ENCODE measurements at places on chromosomes 3 and 15.
A peak's percentile ranks its signal among the peaks of the same experiment; 100 is the strongest.

- no peak for DNase-seq
Observed at GRCh38 chr15:55322467-55322866, 3.4 kb downstream of the PIGB start.

GRCh38 chr3:111035902-111036301 lies 35.7 kb upstream of the NECTIN3 start:
- no peak for DNase-seq

- DNase-seq = no peak
Observed at GRCh38 chr15:99726333-99726732, 6.9 kb downstream of the LYSMD4 start.

GRCh38 chr15:66630801-66631351 lies 65.1 kb upstream of the LCTL start:
- no peak for DNase-seq

GRCh38 chr3:112814266-112814665 lies 32.4 kb downstream of the CD200R1L start:
- DNase-seq = peak; percentile 63

GRCh38 chr15:66763186-66764071 lies 61.4 kb downstream of the SMAD6 start:
- no peak for DNase-seq

- no peak for DNase-seq
Observed at GRCh38 chr3:164459521-164460151, 618.7 kb downstream of the SI start.

DNA sequence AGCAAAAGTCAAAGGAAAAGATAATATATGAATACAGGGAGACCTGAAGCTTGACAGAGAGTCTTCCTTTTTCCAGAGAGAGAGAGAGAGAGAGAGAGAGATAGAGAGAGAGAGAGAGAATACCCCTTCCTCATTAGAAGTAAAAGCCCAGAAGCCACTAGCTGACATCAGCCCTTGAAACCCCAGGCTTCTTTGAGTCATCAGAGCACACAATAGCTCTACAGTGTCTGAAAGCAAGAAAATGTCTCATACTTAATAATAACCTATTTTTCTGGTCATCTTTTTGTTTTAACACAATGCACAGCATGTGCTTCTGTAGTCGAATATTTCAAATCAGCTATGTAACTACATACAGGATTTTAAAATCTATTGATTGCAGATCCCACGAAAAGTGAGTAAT lies 109.2 kb upstream of the NANOGP8 start:
- DNase-seq = no peak

- no peak for DNase-seq
Observed at GRCh38 chr3:58638591-58638990, 28.0 kb downstream of the FAM3D start.

- DNase-seq = no peak
Observed at GRCh38 chr3:3372210-3372777, 192.8 kb upstream of the CRBN start.

- DNase-seq = no peak
Observed at GRCh38 chr3:50396502-50396901, 37.2 kb upstream of the TMEM115 start.

DNA sequence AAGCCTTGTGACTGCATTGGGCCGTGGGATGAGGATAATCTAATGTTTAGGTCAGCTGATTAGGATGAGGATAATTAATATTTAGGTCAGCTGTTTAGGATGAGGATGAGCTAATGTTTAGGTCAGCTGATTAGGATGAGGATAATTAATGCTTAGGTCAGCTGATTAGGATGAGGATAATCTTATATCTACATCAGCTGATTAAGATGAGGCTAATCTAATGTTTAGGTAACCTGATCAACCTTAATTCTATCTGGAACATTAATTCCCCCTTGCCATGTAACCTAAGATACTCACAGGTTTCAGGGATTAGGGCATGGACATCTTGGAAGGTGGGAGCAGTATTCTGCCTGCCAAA lies 362.8 kb downstream of the ULK4 start:
- DNase-seq = no peak

GRCh38 chr3:118530350-118530922 lies 504.2 kb downstream of the IGSF11 start:
- no peak for DNase-seq

DNA sequence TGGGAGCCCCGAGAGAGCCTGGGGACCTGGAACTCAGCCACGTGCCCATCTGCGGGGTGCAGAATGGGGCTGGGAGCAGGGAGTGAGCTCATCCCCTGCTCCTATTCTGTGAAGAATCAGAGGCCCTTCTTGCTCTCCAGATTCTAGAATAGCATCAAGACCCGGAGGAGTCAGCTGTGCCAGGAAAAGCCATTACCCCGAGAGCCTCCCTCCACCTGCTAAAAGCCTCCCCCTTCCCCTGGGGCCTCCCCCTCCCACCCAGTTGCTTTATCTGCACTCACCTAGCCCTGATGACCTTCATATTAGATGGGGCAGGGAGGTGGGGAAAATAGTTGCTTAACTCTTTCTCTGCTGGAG lies 23.1 kb downstream of the CCDC33 start:
- DNase-seq = no peak

DNA sequence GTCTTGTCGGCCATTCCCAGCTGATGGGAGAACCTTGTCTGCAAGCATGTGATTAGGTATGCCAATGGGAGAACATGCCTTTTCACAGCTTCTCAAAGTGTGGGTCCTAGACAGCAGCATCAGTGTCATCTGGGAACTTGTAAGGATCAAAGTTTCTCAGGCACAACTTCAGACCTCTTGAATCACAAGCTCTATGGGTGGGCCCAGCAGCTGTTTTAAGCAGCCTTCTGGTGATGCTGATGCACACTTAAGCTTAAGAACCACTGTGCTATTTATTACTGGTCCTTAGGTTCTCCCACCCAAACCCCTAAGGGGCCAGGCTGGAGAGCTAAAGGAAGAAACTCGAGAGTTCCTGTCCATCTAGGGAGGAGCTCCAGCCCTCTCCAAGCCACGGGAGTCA lies 453.9 kb upstream of the PROK2 start:
- no peak for DNase-seq

- no peak for DNase-seq
Observed at GRCh38 chr3:96705895-96706294, 108.5 kb upstream of the EPHA6 start.

- DNase-seq = no peak
Observed at GRCh38 chr3:156594219-156594683, 39.3 kb upstream of the SSR3 start.

DNA sequence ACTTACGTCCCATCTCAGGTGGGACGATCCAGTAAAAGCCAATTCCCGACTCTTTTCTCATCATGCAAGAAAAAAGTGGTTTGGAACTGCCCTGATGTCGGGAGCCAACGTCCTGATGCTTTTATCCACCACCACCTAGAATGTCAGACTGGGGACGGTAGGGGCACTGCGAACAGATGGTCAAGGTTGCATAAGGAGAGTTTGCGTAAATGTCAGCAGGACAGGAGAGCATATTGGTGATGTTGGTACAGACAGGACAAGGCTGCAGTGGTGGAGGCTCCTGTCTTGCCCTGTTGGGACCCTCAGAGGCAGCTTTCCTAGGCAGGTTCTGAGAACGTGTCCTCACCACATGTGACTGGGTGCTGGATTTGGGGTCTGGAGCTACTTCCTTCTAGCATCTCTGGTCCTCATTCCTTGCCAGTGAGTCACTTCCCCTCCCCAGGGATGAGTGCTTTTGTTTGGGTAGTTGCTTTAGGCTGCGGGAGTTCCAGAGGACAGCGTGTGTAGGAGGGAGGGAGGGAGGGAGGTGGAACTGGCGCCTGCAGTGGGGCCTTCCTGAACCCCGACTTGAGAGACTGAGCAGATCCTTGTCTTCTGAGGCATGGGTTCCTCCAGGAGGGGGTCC lies 21.0 kb downstream of the THSD4 start:
- DNase-seq = no peak

GRCh38 chr3:50164984-50165909 lies 10.1 kb downstream of the SEMA3F start:
- DNase-seq = no peak

DNA sequence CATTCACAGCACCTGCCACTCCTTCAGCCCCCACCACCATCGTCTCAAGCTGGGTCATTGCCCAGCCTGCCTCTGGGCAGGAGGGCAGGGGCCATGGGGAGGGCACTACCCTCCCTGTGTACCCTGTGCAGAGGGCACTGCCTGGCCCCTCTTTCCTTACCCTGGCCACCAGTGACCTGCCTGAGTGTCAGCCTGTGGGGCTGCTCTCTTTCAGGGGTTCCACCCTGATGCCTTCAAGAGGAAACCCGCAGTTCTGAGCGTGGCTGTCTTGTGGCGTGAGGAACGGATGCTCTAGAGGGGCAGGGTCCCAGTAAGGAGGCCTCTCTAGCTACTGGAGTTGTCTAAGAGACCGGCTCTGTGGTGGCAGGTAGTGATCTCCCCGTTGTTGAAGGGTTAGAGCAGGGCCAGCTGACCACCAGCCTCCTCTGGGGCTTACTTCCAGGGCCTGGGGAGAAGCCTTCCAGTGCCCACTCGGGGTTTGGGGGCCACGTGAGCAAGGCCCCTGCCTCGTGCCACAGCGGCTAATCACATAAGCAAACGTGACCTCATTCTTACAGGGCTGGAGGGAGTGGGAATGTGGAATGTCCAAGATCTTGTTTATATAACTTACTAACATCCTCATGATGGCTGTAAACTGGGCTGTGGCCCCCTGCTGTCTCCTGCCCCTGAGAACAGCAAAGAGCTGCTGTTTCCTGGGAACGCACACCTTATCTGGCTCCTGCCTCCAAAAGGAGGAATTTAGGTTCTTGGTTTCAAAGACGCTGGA lies 31.4 kb upstream of the SEC13 start:
- no peak for DNase-seq

GRCh38 chr3:189040656-189041335 lies 131.0 kb upstream of the TPRG1 start:
- peak; percentile 37 for DNase-seq

- no peak for DNase-seq
Observed at GRCh38 chr3:96449803-96450202, 364.6 kb upstream of the EPHA6 start.

GRCh38 chr3:136075218-136075808 lies 109.8 kb downstream of the PPP2R3A start:
- peak; percentile 82 for DNase-seq

DNA sequence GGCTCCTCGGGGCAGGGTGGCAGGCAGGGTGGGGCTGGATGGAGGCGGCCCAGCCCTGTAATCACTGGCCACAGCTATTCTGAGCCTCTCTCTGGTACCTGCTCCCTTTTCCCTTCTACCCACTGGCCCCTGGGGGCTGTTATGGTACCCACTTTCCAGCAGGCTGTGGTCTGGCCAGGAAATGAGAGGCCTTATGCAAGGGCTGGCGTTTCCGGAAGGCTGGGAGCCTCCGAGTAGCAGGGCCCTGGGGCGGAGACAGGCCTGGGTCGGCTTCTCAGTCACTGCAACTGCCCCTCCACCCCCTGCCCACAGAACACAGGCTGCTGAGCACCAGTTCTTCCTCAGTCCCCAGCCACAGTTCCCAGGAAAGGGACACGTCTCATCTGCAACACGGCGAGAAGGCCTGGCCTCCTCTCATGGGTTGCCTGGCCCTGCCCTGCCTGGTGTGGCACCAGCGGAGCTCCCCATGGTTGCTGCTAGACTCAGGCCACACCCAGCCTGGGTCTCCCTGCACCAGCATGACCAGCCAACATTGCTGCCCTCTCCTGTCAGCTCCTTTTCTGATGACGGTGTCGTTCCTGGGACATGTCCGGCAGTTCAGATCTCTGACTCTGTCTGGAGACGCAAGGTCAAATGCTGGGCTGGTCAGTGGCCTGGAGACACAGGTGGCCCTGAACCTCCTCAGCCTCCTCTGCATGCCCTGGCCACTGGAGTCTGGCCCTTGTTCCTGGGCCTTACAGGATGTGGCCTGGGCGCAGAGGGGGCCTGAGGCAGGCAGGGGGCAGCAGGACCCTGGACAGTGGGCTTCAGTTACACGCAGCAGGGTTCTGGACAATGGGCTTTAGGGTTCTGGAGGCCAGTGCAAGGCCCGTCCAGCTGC lies 6.5 kb downstream of the CHST13 start:
- DNase-seq = peak; percentile 71

DNA sequence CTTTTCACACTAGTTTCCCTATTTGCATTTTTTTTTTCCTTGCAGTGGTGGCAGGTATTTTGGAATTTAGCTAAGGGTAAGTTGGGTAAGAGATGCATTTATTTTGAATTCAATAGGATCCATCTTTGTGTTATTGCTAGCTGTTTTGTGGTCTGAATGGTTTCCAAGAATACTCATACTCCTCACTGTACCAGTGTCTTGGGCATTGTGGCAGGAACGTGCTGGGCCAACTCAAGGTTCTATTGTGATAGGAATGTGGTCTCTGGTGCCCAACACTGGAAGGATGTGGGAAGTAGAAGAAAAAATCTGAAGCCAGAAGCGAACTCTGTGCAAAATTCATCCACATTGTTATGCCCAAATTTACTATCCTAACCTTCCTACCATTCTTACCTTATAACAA lies 135.6 kb downstream of the RBMS3 start:
- no peak for DNase-seq

DNA sequence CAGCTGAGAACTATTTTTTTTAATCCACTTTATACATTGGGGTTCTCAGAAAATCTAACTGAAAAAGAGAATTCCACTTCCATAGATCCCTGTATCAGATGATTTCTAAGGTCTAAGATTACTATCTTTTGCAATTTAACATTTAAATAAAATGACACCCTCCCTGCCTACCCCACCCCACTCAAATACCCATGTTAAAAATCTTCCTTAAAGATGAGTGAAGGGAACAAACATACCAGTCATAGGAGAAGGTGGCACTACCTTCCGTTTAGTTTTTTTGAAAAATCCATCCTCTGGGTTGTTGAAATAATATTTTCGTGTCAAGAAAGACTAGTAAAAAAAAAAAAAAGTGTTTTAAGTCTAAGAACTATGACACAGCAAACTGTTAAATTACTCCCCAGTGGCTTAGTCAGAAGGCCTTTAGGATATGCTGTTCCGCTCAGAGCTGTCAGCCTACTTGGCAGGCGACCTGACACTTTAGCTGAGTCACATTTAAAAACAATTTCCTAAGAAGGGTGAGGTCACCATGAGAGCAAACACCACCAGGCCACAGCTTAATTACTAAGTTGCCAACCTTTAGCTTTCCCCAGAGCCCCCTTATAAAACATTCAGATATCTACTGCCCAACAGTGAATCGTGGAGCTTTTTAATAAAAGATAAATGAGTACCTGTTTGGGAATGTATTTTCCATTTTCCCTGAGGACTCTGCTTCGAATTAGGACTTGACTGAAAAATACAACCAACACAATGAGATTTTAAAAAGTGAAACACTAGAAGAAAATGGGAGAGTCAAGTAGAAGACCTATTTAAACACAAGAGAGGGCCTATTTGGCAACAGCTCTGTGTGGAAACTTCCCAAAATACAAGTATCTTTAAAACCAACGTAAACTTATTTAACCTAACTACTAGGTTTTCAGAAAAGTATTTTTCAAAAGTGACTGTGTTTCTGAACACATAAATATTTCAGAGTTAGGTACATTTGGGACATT lies 9.6 kb downstream of the EMC3 start:
- DNase-seq = peak; percentile 96

DNA sequence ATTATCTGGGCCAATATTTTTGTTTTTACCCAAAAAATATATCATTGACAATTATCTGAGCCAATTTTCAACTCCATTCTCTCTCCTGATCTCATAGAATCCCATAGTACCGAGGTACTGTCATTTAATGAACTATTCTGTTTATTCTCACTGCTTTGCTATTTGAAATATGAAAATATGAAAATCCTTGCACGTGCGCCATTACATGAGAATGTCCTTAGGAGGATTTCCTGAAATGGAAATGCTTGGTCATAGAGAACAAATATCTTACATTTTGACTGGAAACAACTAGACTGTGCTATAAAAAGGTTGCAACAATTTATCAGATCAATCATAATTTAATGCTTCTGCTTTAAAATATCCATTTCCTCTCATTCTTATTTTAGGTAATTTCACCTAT lies 18.3 kb downstream of the FRMD4B start:
- DNase-seq = no peak
